ENCODE measurements at places on chromosomes 3 and 15. TPM values are rescaled to one million over a fixed set of nuclear protein-coding genes. Genes with fewer than 3 reads are reported as not detected.

- no peak for DNase-seq
Measured at GRCh38 chr3:168219530-168219929, 123.8 kb upstream of the GOLIM4 start.

DNA sequence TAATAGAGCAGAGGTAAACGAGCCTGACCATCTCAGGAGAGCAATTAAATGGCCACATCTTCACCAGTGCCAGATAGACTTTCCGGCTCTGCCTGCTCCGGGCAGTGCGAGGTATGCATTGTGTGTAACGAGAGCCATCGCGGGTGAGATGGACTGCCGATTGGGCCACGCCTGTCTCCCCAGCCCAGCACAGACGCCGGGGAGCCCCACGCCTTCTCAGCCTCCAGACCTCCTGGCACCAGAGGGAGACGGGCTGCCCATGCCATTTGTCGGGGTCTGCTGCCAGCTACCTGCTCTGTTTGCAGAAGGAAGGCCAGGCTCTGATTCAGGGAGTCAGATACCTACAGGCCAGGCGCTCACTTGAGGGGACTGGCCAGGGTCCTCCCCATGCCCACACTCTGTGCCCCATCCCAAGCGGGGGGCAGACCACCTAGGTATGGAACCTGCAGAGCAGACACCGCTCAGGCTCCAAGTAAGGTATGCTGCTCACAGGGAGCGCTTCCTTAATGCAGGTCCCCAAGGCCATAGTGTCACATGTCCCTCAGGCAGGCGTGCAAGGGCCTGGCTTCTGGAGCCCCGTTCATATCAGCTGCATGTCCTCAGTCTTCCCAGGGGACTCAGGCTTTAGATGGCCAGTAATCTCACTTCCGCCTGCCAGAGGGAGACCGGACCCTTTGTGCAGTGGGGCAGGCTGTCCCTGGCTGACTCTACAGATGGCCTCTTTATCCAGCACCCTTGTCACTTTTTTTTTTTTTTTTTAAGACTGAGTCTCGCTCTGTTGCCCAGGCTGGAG lies 62.2 kb downstream of the DNAJB8 start:
- no peak for DNase-seq

DNA sequence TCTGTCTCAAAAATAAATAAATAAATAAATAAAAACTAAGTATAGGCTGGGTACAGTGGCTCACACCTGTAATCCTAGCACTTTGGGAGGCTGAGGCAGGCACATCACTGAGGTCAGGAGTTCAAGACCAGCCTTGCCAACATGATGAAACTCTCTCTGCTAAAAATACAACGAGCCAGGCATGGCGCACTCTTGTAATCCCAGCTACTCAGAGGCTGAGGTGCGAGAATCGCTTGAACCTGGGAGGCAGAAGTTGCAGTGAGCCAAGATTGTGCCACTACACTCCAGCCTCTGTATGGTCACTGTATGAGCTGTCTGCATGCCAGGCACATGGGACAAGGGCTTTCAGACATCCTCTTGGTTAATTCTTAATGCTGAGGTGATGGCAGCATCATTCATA lies 28.7 kb downstream of the TIPIN start:
- no peak for DNase-seq

DNA sequence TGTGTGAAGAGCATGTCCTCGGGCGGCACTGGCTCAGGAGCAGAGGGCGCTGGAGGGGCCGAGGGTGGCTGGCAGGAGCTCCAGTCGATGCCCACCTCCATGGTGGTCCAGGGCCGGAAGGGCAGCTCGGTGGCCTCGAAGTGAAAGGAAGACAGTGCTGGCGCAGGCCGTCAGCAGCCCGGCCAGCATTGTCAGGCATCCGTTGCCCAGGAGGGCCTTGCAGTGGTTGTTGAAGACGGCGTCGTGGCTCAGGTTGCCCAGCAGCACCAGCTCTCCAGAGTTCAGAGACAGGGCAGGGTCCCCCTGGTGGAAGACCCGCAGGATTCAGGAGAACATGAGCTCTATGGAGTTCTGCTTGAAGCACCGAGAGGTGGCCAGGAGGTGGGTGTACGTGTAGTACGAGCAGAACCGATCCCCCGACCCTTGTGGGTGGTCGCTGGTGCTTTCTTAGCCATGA lies 16.5 kb upstream of the SIAH2 start:
- DNase-seq: no peak

CEMIP gene
- 0.23 TPM for total RNA-seq

XCR1 gene
- total RNA-seq: not detected

CLSTN2 gene
- total RNA-seq: not detected

LTK gene
- total RNA-seq: 3.7 TPM
